ENCODE measurements at places on chromosomes 16 and 17. TPM values are rescaled to one million over a fixed set of nuclear protein-coding genes. Genes with fewer than 3 reads are reported as not detected.

The ELMO3 gene
- polyA plus RNA-seq: not detected

The CEP295NL gene
- polyA plus RNA-seq: not detected

The PLEKHH3 gene
- not detected for polyA plus RNA-seq

The PPL gene
- not detected for polyA plus RNA-seq

The CD300LG gene
- polyA plus RNA-seq: not detected

The NT5M gene
- polyA plus RNA-seq: 1.9 TPM

The SULT1A4 gene
- polyA plus RNA-seq: not detected

The SEZ6L2 gene
- polyA plus RNA-seq: not detected

The TP53TG3 gene
- not detected for polyA plus RNA-seq

The LRRC37A3 gene
- 1.1 TPM for polyA plus RNA-seq

The TP53TG3C gene
- polyA plus RNA-seq: not detected

The LDAF1 gene
- 16.4 TPM for polyA plus RNA-seq

The TANGO6 gene
- 12.7 TPM for polyA plus RNA-seq

The DNAI2 gene
- polyA plus RNA-seq: 0.09 TPM

The TNP2 gene
- not detected for polyA plus RNA-seq

The DDX19B gene
- polyA plus RNA-seq: 40.0 TPM

The KCNH4 gene
- not detected for polyA plus RNA-seq

The APOBR gene
- 0.76 TPM for polyA plus RNA-seq

The ENPP7 gene
- not detected for polyA plus RNA-seq

The GSDMA gene
- 0.16 TPM for polyA plus RNA-seq

The EPX gene
- not detected for polyA plus RNA-seq

The CES5A gene
- not detected for polyA plus RNA-seq

The RASL10B gene
- 0.06 TPM for polyA plus RNA-seq

The KRT32 gene
- not detected for polyA plus RNA-seq

The GPRC5C gene
- polyA plus RNA-seq: not detected

The HSF4 gene
- not detected for polyA plus RNA-seq

The SPNS1 gene
- polyA plus RNA-seq: 12.7 TPM

The DHRS7B gene
- polyA plus RNA-seq: 8.0 TPM

The EFNB3 gene
- polyA plus RNA-seq: not detected

The TMEM220 gene
- polyA plus RNA-seq: 8.8 TPM

The TPSG1 gene
- polyA plus RNA-seq: not detected

The MYH11 gene
- 0.20 TPM for polyA plus RNA-seq

The SRL gene
- not detected for polyA plus RNA-seq

The COX4I1 gene
- polyA plus RNA-seq: 1,331 TPM

The CDRT15 gene
- 0.62 TPM for polyA plus RNA-seq

The TNFRSF13B gene
- polyA plus RNA-seq: not detected

The GCGR gene
- not detected for polyA plus RNA-seq

The SLC38A8 gene
- not detected for polyA plus RNA-seq

The CA7 gene
- not detected for polyA plus RNA-seq

The CORO6 gene
- polyA plus RNA-seq: 0.22 TPM

The TLCD2 gene
- not detected for polyA plus RNA-seq

The CRYBA1 gene
- not detected for polyA plus RNA-seq

The TEKT3 gene
- polyA plus RNA-seq: not detected

The PROCA1 gene
- 0.16 TPM for polyA plus RNA-seq

The TERB1 gene
- not detected for polyA plus RNA-seq

The HOXB9 gene
- polyA plus RNA-seq: not detected

Measured in naive thymus-derived CD8-positive, alpha-beta T cell (primary cell).